ENCODE measurements at places on chromosomes 12 and 14.

GRCh38 chr14:56821805-56822610, 11.7 kb upstream of the OTX2 start:
- no peak for DNase-seq

GRCh38 chr12:114835031-114835430, 151.1 kb upstream of the TBX3 start:
- no peak for DNase-seq

DNA sequence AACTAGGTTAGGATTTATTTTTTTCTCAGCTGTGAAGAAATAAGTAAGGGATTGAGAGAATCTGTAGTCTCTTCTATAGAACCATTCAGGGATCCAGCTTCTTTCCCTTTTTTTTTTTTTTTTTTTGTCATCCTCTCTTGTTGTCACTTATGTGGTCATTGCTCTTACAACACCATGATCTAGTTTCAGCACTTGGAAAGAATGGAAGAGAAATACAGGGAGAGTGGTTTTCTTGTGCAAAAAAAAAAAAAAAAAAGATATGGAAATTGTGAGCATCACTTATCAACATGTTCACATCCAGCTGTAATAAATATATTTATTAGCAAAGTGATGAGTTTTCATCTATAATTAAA, 599.3 kb downstream of the SLC6A15 start:
- no peak for DNase-seq

DNA sequence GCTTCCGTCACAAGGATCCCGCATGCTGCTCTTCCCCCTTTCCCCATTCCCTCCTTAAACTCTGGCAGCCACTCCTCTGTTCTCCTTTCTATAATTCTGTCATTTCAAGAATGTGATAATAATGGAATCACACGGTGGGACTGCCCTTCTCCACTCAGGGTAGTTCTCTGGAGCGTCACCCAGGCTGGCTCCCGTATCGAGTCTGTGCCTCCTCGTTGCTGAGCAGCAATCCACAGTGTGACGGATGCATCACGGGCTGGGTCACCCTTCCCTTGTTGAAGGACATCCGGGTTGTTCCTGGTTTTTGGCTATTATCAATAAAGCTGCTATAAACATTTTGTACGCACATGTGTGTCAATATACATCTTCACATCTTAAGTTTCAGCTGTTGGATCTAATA, 5.7 kb upstream of the SYNE3 start:
- no peak for DNase-seq

DNA sequence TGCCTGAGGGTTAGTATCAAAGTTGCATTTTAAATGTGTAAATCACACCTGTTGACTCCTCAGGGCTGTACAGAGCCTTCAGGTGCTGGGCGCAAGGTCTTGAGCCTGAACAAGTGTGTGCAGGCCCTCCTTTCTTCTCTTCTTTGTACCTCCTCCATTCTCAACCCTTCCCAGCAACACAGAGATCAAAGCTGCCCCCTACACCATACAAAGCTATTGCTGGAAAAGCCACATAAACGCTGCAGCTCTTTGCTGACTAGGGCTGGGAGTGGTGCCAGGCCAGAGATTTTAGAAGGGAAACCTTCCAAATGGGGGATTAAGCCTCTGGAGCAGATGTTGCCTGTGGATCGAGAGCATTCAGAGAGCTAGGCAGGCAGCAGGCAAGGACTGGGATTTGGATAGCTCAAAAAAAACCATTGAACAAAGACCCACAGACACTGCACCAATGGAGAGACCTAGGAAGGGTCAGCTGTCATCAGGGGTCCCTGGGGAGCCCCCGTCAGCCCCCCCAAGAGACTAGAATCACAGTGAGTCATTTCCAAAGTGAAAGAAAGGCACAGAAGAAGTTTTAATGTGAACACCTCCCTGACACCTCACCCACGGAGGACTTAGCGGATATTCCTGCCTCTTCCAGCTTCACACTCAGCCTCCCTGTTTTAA, 18.2 kb upstream of the SUSD6 start:
- DNase-seq: no peak

GRCh38 chr12:11833174-11833895, 183.9 kb downstream of the ETV6 start:
- DNase-seq: no peak

GRCh38 chr12:91311081-91311480, 128.5 kb upstream of the DCN start:
- DNase-seq: no peak

DNA sequence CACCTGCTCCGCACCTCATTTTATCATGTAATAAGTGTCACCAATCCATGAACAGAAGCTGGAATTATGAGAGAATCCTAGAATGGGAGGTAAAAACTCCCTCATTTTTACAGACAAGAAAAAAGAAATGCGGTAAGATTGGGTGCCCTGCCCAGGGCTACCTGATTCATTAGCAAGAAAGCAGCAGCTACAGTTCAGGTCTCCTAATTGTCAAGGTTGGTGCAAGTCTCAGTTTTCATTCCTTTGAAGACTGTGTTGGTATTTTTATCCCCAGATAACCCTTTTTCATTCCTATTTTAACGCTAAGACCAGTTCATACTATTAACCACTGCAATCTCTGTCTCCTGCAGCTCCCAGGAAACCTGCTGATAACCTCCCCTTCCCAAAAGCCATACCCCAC, 6.9 kb downstream of the DUSP6 start:
- DNase-seq: no peak

DNA sequence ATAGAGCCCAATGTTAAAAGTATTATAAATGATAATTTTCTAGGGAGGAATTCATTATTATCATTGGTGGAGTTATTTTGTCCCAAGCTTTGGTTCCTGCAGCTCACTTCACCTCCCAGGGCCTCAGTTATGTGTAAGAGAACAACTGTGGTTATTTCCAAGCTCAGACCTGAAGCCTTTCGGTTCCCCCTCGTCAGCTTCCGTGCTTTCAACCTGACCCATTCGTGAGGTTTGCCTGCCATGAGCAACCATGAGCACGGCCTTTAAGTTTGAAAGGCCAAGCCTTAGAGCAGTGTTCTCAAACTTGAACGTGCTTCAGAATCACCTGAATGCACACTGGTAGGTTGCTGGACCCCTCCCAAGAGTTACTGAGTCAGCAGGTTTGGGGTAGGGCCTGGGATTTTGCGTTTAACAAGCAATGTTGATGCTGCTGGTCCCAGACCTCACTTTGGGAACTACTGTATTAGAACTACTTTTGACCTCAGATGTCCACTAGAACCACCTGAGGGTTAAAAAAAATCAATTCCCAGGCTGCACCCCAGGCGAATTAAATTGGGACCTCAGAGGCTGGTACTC, 133.0 kb upstream of the PRMT8 start:
- DNase-seq: no peak
